Left hindlimb (tissue), 1 donor: ENCODE measurements at places on chromosomes 4 and X.

DNA sequence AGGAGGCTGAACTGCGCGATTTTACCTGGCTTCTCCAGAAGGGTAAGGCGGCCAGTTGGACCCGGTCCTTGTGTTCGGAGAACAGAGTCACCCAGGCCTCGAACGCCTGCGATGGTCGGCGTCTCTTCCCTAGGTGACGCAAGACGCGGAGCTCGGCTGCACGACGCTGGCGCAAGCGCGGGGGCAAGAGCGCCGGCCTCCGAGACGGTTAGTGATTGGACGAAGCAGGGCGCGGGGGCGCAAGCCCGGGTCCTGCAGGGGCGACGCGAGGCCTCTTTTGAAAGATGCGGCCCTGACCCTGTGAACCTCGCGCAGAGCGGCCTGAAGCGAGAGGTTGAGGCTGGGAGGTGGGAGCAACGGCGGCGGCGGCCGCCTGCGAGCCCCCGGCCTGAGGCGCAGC, 428 bp downstream of the ADAD1 start:
- DNase-seq: no peak

- no peak for DNase-seq
Observed at GRCh38 chr4:188767496-188767895, 628.3 kb downstream of the TRIML1 start.

- DNase-seq: no peak
Observed at GRCh38 chr4:24781999-24782745, 13.2 kb upstream of the SOD3 start.

DNA sequence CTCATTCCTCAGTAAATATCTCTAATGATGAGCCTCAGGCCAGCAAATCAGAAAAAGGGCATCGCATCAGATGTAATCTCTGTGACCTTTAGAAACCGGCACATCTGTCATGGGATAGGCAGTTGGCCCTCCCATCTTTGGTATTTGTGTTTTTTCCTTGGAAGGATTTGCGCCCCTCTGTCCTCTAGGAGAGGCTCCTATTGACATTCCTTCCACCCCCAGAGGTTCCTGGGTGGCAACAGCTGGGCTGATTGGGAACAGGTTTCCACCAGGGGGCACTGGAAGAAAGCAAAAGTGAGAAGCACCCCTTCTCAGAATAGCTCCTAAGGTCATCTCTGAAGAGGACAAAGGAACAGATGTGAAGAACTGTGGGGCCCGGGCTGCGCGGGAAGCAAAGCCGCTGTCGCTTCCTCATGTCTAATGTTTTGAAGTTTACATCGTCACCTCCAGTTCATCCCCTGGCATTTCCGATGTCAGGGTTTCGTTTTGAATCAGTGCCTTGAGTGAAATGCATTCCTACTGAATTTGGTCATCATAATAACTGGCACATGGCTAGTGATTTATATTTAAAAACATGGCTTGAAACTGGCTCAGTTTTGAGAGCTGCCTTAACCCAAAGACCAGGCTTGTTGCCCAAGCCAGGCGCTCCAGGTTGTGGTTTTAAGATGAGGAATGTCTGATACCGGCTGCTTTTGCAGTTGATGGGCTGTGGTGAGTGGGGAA, 6.2 kb downstream of the TXK start:
- DNase-seq: peak; percentile 61

DNA sequence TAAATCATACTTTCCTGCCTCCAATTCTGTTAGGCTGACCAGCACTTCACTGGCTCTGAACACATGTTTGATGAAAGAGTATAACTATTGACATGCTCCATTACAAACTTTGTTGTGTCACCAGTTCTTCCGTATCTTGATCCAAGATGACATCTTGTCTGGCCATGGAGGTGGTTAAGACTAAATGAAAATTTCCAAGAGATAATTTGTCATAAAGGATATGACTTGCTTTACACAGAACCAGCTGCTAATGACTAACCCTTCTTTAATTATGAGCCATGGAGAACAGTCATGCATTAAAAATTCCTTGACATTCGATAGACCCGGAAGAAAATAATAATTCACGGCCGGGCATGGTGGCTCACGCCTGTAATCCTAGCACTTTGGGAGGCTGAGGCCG, 17.7 kb upstream of the N4BP2 start:
- DNase-seq: no peak

DNA sequence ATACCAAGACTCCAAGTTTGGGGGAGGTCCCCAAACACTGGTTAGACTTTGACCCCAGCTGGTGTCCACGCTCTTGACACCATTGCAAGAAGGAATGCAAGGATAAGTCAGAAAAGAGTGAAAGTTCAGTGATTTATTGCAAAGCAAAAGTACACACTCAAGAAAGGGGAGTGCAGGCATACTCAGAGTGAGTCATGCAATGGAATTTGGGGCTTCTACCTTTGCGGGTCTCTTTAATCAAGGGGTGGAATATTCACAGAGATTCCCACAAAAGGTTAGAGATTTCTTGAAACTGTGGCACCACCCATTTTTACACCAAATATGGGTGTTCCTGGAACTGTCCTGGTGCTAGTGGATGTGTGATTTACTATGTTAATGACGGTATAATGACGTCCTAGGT, 5.2 kb upstream of the SMIM10L2A start:
- no peak for DNase-seq

DNA sequence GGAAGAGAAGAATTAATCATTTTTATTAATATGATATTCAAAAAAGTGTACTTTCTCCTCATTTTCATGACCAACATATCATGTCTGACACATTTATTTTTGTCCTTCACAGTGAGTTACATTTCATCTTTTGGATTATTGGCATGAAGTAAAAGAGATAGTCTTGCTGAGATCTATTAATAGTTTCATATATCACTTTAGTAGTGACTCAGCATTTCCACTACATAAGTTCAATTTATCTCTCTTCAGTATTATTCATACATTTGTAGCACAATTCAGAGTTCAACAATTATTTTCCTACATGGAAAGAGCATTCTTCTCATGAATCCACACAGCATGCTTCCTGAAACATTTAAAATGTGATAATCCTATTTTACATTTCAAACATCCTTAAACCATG, 1461.1 kb downstream of the TECRL start:
- no peak for DNase-seq

GRCh38 chrX:51148848-51149247, 183.8 kb upstream of the NUDT10 start:
- peak; percentile 28 for DNase-seq

DNA sequence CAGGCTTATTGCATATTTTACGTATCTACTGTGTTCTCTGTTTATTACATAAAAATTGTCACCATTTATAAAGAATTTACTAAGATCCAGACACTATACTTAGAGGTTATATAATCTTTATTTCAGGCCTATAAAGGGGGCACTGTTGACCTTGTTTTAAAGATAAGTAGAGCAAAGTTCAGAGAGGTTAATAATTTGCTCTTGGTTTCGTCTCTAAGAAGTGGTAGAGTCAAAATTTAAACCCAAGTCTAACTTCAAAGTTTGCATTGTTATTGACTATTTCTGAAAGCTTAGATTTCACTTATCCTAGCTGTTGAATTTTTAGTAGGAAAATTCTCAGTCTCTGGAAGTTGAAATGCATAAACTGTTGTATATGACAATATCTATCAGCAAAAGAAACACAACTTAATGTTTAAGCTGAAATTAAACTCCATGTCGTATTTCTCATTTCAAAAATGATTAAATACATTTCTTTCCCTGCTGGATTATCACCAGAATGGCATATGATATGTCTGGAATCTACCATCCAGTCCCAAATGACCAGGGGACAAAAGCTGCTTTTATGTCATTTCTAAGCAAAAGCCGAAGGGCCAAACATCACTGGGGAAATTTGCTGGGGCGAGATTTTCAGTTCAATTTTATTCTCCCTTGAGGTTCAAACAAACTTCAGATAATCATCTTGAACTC, 138.4 kb downstream of the SLC7A11 start:
- no peak for DNase-seq

DNA sequence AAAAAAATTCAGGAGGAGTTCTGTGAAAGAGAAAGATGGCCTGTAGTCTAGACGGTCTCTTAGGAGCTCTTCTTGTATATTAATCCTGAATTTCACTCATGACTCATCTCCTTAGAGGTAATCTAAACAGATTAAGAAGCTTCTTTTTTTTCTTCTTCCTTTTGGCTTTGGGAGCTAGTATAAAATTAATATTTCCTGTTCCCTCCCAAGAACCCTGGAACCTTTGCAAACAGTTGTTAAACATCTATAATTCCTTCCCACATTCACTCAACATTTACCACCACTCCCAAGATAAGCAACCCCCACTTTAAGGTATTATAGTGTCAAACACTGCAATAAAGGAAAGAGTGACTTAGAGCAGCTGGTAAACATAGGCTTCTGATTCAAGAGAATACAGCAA, 146.4 kb upstream of the EDNRA start:
- no peak for DNase-seq
